ENCODE measurements at places on chromosomes 7 and 10. TPM values are rescaled to one million over a fixed set of nuclear protein-coding genes. Genes with fewer than 3 reads are reported as not detected.
A peak's percentile ranks its signal among the peaks of the same experiment; 100 is the strongest.

Gene FERD3L
- not detected for polyA plus RNA-seq

DNA sequence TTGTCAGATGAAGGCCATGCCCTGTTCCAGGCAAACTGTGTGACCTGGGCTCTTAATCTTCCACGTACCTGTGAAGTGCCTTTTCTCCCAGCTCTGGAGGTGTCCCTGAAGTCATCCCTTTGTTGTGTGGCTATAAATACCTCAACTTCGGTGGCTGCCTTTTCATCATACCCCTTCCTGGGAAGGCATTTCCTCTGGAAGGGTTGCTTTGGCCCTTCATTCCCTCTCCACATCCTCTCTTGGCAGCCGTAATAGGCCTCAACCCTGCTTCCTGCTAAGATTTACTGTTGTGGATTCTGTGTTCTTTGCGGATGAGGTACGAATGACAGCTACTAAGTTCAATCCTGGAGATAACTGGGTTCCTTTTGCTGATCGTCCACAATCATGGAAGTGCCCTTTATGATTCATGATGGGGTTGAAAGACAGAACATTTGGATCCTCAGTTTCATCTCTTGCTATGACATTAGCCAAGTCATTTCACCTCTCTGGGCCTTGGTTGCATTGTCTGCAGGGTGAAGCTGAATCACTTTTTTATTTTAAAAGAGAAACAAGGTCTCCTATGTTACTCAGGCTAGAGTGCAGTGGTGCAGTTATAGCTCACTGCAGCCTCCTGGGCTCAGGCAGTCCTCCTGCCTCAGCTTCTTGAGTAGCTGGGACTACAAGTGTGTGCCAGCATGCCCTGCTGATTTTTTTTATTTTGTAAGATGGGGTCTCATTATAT, 23.6 kb downstream of the FKBP6 start:
- no peak for DNase-seq

GRCh38 chr10:79203014-79203644, 134.4 kb downstream of the ZMIZ1 start:
- no peak for DNase-seq

GRCh38 chr10:70952921-70953320, 64.6 kb upstream of the PCBD1 start:
- DNase-seq, result no peak

Gene IQUB
- 5.4 TPM for polyA plus RNA-seq

- DNase-seq, result no peak
These were observed 34.6 kb downstream of the AGAP3 start for GRCh38 chr7:151120896-151121295.

DNA sequence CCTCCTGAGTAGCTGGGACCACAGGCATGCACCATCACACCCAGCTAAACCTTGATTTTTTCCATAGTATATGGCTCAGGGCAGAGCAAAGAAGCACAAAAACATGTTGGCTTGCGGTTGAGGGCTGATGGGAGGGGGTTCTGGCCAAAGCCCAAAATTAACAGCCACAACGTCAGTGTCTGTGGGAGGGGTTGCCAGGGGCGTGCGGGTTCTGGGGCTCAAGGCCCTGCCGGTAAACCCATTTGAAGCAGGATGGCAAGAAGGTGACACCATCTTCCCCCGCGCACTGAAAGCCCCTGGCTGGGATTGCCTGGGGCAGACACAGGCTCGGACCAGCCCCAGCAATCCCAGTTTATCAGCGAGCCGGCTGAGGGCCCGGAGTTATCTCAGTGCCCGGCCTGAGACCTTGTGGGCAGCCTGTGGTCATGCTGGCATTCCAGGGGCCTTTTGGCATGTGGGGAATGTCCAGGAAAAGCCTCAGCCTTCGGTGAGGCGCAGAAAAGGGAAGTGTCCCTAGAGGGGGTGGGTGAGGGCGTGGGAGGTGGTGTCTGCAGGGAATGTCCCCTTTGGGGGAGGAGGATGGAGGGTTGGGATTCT, 167.7 kb upstream of the TNRC18 start:
- DNase-seq, result no peak

Gene GIMAP8
- polyA plus RNA-seq, result 11.5 TPM

DNA sequence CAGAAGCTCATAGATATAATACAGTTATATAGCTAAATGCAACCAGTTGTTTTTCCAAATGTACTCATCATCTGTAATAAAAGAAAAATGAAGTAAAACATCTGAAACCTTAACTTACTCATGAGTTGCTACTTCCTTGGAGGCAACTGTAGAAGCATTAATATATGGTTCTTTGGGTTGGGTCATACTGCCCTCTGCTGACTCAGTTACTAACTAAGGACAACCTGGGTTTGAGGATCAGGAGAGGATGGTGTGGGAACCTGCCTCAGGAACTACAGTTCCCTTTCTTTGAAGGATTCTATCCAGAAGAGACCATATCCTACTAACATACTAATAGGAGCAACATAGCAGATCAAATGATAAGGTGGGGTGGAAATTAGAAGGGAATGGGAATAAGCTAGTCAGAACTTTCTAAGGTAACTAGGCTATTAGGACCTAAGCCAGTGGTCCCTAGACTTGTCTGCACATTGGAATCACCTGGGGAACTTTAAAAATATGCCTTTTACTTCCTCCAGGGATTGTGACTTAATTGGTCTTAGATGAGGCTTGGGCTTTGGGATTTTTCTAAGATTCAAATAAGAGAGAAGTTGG, 20.7 kb downstream of the COX15 start:
- DNase-seq, result peak; percentile 28

Gene NRF1
- 22.1 TPM for polyA plus RNA-seq

DNA sequence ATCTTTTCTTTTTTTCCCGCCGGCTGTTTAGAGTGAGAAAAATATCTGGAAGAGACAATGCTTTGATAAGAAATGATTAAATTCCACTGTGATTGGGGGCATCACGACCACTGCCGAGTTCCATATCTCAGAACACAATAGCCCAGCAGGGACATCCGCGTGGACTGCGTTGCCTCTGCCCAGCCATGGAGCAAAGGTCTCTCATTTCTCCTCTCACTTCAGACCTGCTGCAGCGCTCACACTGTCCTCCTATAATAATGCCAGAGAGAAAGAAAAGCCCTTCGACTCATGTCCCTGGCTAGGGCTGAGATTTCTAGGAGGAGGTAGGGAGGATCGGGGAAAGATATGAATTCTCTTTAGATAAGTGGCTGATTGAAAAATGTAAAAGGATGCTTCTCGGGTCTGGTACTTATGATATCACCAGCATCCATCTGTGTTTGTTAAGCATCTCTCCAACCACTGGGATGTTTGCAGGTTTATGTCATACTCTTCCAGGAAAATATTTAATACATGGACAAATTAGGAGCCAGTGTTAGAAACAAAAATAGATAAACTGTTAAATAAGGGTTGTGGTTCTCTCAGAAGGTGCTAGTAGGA, 472.9 kb upstream of the AKR1E2 start:
- no peak for DNase-seq

DNA sequence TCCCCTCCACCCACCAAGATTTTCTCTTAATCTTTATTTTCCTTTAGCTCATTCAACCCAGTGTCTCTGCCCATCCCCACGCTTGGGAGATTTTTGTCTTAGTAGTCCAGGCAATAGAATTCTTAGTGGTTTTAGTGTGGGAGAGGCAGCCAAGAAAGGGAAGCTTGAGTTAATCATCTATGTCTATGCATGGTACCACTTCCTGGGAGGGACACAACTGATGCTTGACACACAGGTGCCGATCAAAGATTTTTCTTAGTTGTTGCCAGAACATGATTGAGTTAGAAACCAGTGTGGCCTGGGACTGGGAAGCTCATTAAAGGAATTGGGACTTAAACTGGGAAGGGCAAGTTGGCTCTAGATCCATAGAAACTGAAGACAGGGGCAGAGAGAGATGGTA, 3.1 kb downstream of the STRA8 start:
- no peak for DNase-seq

GRCh38 chr7:30079880-30080279, 51.7 kb downstream of the PLEKHA8 start:
- DNase-seq, result no peak

Gene CLEC2L
- polyA plus RNA-seq, result 1.7 TPM

Gene OR2A1
- polyA plus RNA-seq, result 1.1 TPM

Gene NKX2-3
- not detected for polyA plus RNA-seq

DNA sequence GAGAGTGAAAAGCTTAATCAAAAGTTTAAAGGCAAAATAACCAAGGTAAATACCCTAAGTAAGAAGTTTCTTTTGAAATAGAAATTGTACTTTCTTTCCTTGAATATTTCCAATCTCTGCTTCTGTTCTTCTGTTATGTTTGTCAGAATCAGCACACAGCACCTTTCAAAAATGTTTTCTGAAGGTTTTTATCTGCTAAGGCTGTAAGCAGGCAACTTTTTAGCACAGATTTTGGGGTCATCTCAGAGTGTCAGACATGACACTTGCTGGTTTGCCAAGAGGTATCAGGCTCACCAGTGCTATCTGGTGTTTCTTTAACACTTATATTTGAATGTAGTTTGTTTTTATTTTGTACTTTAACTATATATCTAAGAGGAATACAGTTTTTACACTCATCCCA, 94.2 kb downstream of the CDK6 start:
- DNase-seq, result no peak

GRCh38 chr7:84113286-84113685, 81.3 kb downstream of the SEMA3A start:
- no peak for DNase-seq

GRCh38 chr10:45550903-45551786, 121.4 kb downstream of the ZFAND4 start:
- no peak for DNase-seq

DNA sequence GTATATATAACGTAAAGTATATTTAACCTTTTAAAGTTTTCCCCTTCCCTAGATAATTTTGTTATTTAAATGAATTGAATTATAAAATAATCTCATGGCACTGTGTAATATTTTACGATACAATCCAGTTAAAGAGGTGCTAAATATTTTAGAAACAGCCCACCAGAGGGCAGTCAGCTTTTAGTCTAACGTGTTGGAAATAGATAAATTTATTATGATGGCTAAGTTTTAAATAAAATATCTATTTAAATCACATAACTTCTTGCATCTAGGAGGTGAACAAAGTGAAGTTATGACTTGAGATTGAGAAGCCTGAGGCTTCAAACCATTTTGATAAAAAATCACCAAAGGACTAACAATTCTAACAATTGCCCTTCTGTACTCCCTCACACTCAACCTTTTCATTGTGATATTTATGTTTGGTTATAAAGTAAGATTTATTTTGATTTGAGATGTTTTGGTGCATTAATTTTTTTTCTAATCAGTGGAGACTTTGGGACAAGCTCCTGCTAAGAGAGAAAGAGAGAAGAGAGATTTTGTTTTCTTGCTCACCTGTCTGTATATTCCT, 171.5 kb upstream of the SP4 start:
- DNase-seq, result peak; percentile 40

Gene CCDC136
- polyA plus RNA-seq, result 13.3 TPM

Gene PNLIPRP1
- polyA plus RNA-seq, result not detected

Gene CDC14C
- not detected for polyA plus RNA-seq

GRCh38 chr7:82559193-82559805, 115.7 kb upstream of the CACNA2D1 start:
- peak; percentile 7 for DNase-seq

GRCh38 chr10:79187121-79187940, 118.6 kb downstream of the ZMIZ1 start:
- no peak for DNase-seq

GRCh38 chr10:124453960-124454610, 4.2 kb upstream of the NKX1-2 start:
- DNase-seq, result no peak

Gene GRM3
- polyA plus RNA-seq, result 0.22 TPM

Gene AUTS2
- polyA plus RNA-seq, result 81.2 TPM

Gene GPR26
- not detected for polyA plus RNA-seq

DNA sequence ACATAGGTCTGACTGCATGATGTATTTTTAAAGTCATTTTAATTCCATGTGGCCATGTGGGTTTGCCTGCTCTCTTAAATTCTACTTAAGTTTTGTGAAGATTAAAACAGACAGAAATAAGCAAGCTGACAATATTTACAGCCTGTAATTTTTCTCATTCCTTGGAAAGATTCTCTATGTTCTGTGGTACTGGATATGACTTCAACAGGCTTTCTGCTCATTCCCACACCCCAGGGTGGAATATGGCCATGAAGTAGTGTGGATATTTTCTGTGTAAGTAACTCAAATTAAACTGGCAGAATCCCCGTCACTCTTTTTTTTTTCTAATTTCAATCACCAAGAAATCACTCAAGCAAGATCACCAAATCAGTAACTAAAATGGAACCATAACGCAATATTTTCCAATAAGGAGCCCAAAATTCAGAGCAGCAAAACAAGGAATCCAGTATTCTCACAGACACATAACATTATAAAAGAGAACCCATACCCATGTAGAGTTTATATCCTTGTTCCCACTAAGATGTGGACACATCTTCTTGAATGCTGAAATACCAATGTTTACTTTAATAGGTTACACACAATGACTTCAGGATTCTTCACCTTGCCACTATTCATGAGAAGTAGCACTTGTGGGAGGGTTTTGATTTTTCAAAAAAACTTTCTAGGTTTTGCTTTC, 5.7 kb downstream of the HOXA5 start:
- no peak for DNase-seq

DNA sequence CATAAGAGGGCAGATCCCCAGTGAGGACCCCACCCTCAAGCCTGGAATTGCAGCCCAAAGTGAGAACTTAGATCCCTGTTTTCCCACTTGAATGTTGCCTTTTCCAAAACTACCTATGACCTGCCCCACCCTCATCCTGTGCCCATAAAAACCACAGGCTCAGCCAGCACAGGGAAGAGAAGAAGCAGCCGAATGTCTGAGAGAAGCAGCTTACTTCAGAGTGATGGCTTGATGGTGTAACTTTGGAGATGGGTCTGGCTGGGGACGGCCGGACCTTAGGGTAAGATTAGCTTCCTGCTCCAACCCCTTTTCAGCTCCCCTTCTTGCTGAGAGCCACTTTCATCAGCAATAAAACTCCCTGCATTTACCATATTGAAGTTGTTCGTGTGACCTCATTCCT, 5.7 kb downstream of the SLC25A40 start:
- no peak for DNase-seq

DNA sequence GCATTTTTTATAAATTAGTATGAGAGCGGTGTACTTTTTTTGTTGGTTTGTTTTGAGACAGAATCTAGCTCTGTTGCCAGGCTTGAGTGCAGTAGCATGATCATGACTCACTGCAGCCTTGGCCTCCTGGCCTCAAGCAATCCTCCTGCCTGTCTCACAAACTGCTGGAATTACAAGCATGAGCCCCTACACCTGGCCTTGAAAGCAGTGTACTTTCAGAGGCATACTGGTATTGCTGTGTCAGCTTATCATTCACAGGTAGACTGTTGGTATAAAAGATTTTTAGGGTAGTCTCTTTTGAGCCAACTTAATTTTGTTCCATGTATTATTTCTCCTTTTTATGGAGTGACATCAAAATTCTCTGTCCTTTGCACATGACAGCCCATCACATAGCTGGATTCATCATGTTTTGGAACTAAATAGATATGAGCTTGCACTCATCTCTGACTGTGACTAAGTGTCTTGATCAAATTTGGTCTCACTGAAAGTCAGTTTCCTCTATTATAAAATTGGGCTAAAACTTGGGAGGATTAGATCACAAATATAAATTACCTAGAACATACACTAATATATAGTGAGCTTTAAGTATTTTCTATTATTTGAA, 12.4 kb downstream of the GNAT3 start:
- no peak for DNase-seq

Gene SMO
- polyA plus RNA-seq, result 100 TPM
